ENCODE measurements at places on chromosomes 6 and 20.

DNA sequence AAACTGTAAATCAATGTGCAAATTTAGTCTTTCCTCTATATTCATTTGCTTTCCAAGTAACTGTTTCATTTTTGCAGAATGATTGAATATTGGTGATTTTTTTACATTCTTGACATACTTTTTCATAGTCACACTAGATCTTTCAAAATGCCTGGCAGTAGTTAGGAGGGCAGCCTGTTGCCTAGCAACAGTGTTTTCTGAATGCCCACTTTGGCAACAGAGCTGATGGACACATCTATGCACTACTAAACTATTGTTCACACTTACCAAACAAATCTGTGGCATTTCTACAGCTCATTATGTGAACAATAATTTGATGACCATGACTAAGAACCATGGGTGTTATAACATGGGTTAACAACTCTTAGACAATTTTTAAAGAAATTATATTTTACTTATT, 438.0 kb upstream of the IMPG1 start:
- DNase-seq, result no peak

- no peak for DNase-seq
Measured at GRCh38 chr6:26629359-26629758, 30.2 kb downstream of the ZNF322 start.

- no peak for DNase-seq
Measured at GRCh38 chr6:33123732-33124524, 48.1 kb downstream of the HLA-DPB1 start.

DNA sequence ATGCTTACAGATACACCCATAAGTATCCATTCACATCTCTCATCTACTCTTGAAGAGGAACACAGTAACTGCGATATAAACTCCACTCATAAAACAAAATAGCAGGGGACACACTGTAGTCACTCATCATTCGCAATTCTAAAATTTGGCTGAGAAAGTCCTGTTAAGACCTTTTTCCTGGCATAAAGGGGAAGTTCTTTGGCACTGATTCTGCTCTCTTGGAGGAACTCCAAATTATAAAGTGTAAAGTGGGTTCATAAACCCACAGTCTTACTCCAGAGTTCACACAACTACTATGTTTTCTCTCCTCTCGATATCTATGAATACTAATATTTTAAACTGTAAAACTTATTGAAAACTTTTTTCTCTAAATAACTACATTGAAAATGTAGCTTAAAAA, 80.6 kb downstream of the ADGB start:
- DNase-seq, result no peak

- no peak for DNase-seq
Measured at GRCh38 chr20:62371588-62372041, 4.5 kb upstream of the LAMA5 start.

DNA sequence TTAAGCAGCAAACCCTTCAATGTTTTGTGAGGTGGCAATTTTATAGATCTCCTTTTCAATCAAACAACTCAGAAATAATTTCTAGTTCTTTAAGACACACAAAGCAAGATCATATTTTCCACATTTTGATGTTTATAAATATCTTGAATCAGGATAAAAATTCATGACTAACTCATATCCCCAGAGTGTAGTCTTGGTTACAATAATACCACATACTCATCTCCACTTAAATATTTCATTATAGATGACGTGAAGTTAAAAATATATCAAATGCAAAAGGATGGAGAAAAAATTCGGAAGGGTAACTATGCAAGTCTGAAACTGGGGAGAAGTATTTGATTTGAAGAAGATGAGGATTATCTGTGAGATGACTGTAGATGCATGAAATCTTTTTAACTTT, 59.8 kb upstream of the HIVEP1 start:
- no peak for DNase-seq

Measured in NT2/D1 (cell line).